Stomach (tissue), 19 donors: ENCODE measurements at places on chromosomes 4 and X. TPM values are rescaled to one million over a fixed set of nuclear protein-coding genes. Genes with fewer than 3 reads are reported as not detected.

MAGEA2B gene
- not detected for polyA plus RNA-seq

CCDC149 gene
- 7.0 TPM for polyA plus RNA-seq

ZAR1 gene
- polyA plus RNA-seq, result not detected

FATE1 gene
- not detected for polyA plus RNA-seq

GRID2 gene
- not detected for polyA plus RNA-seq

PAGE2B gene
- 3.7 TPM for polyA plus RNA-seq

CITED1 gene
- polyA plus RNA-seq, result not detected

SLC25A53 gene
- 8.0 TPM for polyA plus RNA-seq

IL9R gene
- not detected for polyA plus RNA-seq

BEX5 gene
- polyA plus RNA-seq, result 15.7 TPM

CDX4 gene
- not detected for polyA plus RNA-seq

FAM90A26 gene
- not detected for polyA plus RNA-seq

LARP7 gene
- 34.9 TPM for polyA plus RNA-seq

ATP2B3 gene
- 0.03 TPM for polyA plus RNA-seq

REELD1 gene
- polyA plus RNA-seq, result 0.30 TPM

VBP1 gene
- polyA plus RNA-seq, result 41.9 TPM

AFAP1 gene
- 5.3 TPM for polyA plus RNA-seq

SSX2B gene
- not detected for polyA plus RNA-seq

ASB9 gene
- 3.7 TPM for polyA plus RNA-seq

FAM9C gene
- polyA plus RNA-seq, result not detected

RASSF6 gene
- polyA plus RNA-seq, result 35.9 TPM
